ENCODE measurements at places on chromosomes 7 and 10. TPM values are rescaled to one million over a fixed set of nuclear protein-coding genes. Genes with fewer than 3 reads are reported as not detected.

The TEX36 gene
- total RNA-seq = not detected

The TMEM229A gene
- total RNA-seq = not detected

The C10orf143 gene
- 3.9 TPM for total RNA-seq

The MYPN gene
- not detected for total RNA-seq
